Activated CD8-positive, alpha-beta memory T cell treated with anti-CD3 and anti-CD28 coated beads for 4 hours (primary cell): ENCODE measurements at places on chromosomes 12 and 14.

- no peak for DNase-seq
Observed at GRCh38 chr14:100674897-100675619, 51.6 kb upstream of the DLK1 start.

DNA sequence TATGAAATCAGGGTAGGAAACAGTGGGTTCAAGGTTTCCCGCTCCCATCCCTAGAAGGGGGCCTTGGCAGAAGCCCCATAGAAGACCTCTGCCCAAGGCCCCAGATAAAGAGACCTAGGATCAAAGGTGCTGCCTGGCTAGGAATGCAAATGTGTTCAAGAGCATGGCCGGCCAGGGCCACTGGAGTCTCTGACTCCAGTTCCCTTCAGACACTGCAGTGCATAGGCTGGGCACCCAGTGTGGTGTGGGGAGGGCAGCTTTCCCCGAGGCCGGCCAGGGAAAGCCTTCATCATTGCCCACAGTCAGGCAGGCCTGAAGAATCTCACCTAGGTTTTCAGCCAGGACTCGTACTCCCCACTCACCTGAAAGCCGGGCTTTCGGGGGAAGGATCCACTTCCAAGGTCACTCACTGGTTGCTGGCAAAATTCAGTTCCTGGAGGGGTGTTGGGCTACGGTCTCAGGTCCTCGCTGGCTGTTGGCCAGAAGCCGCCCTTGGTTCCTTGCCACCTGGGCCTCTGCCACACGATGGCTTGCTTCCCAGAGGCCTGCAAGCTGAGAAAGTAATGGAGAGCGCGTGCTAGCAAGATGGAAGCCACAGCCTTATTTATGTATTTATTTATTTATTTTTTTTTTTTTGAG, 9.7 kb upstream of the PEBP1 start:
- no peak for DNase-seq

GRCh38 chr14:105355850-105356604, 41.5 kb downstream of the PACS2 start:
- DNase-seq = no peak

DNA sequence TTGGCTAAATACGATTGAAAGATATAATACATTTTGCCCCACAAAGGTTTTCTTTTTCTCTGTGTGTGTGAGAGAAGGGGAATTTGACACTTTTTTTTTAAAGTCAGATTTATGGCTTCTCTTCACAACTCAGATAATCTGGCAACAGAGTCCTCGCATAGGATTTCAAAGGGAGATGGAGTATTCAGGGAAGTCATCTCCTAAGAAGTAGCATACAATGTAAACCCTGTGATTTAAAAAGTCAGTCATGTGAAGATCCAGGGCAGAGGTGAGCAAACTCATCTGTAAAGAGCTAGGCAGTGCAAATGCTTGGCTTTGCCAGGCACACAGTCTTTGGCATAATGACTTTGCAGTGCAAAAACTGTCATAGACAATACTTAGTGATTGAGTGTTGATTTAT, 1526.3 kb downstream of the AACS start:
- no peak for DNase-seq

DNA sequence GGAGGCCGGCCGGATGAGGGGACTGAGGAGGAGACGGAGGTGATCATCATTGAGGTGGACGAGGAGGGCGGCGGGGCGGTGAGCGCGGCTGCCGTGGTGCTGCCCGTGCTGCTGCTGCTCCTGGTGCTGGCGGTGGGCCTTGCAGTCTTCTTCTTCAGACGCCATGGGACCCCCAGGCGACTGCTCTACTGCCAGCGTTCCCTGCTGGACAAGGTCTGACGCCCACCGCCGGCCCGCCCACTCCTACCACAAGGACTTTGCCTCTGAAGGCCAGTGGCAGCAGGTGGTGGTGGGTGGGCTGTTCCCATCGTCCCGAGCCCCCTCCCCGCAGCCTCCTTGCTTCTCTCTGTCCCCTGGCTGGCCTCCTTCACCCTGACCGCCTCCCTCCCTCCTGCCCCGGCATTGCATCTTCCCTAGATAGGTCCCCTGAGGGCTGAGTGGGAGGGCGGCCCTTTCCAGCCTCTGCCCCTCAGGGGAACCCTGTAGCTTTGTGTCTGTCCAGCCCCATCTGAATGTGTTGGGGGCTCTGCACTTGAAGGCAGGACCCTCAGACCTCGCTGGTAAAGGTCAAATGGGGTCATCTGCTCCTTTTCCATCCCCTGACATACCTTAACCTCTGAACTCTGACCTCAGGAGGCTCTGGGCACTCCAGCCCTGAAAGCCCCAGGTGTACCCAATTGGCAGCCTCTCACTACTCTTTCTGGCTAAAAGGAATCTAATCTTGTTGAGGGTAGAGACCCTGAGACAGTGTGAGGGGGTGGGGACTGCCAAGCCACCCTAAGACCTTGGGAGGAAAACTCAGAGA, 9.6 kb downstream of the MMP14 start:
- DNase-seq = no peak

- no peak for DNase-seq
Observed at GRCh38 chr14:103132381-103133209, 9.3 kb downstream of the TNFAIP2 start.

GRCh38 chr12:42396473-42397259, 70.7 kb downstream of the PPHLN1 start:
- no peak for DNase-seq

DNA sequence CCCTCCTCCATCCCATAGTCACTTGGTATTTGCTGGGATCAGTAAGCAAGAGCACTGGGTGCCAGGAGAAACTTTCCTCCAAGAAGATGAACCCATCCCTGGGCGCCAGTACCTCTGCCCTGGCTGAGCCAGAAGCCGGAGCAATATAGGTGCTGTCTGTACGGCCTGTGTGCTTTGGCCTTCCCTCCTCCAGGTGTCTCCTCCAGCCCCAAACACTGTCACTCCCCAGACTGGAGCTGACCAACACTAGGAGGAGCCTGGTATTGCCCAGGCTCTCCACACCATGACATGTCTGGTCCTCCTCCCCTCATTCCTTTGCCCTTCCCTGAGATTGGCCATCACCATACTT, 4.9 kb downstream of the GSTZ1 start:
- DNase-seq = no peak

- no peak for DNase-seq
Observed at GRCh38 chr14:89680156-89680555, 263.1 kb upstream of the FOXN3 start.

DNA sequence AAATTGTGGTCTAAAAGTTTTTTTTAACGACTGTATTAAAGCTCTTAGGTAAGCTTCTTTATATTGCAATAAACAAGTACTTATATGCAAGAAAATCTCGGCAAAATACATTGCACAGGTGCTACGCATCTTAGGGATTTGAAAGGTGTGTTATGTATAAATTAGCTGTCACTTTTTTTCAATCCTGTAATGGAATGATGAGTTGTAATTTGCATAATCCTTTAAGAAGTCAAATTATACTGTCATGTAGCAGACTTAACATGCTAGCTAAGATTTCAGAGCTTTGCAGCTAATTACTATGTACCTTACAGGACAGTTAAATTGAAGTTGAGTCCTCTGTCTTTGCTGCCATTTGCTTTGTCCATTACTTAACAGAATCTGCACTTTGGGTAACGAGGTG, 117.5 kb downstream of the NPAS3 start:
- no peak for DNase-seq

DNA sequence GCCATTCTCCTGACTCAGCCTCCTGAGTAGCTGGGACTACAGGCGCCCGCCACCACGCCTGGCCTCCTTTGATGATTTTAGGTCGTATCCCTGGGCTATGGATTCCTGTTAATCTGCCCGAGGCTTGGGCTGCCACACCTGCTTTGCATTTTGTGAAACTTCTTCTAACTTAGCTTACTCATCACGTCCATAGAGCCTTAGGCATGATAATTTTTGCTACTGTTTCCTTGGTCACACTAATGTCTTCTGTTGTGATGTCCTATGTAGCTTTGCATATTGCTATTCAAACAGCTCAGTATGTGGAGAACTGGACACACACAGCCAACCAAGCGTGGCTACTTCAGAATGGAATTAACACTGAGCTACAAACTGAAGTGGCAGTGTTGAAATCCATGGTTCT, 47.5 kb upstream of the DDX11 start:
- DNase-seq = no peak

DNA sequence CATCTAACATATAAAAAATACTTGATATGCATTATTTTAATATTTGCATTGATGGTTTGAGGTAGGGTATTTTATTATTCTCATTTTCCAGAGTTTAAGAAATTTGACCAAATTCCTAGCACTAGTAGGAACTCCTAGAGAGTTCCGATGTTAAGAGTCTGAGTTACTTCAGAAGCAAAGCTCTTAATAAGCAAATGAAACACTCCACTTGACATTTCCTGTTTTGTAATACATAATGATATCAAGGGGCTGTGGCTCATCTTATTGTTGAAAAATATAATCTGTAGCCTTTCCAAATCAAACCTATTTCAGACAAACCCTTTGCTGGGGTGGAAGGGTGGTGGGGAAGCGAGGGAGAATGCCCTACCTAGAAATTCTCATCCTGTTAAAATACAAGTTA, 355.5 kb downstream of the DIO2 start:
- no peak for DNase-seq

DNA sequence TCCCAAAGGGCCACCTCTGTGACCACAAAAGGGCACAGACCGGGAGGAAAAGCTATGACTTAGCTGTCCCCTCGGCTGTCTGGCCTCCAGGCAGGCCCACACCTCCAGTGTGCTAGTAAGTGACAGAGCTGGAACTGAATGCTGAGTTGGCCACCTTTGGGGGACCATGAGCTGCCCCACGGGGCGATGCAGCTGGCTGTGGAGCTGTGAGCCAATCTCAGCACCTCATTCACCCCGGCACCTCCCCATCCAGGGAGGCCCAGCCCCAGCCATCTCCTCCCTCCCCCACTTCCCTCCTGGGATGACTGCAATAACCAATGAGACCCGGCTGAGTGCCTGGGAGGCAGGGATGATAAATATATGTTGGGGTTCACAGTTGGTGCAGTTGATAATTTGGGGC, 12.2 kb upstream of the TESC start:
- DNase-seq = no peak

- no peak for DNase-seq
Observed at GRCh38 chr14:48251290-48251689, 575.9 kb upstream of the MDGA2 start.

- no peak for DNase-seq
Observed at GRCh38 chr12:9118158-9118557, 2.4 kb upstream of the A2M start.

GRCh38 chr12:53042607-53043454, 7.0 kb upstream of the TNS2 start:
- no peak for DNase-seq

GRCh38 chr14:55241673-55242072, 29.5 kb upstream of the FBXO34 start:
- DNase-seq = no peak

DNA sequence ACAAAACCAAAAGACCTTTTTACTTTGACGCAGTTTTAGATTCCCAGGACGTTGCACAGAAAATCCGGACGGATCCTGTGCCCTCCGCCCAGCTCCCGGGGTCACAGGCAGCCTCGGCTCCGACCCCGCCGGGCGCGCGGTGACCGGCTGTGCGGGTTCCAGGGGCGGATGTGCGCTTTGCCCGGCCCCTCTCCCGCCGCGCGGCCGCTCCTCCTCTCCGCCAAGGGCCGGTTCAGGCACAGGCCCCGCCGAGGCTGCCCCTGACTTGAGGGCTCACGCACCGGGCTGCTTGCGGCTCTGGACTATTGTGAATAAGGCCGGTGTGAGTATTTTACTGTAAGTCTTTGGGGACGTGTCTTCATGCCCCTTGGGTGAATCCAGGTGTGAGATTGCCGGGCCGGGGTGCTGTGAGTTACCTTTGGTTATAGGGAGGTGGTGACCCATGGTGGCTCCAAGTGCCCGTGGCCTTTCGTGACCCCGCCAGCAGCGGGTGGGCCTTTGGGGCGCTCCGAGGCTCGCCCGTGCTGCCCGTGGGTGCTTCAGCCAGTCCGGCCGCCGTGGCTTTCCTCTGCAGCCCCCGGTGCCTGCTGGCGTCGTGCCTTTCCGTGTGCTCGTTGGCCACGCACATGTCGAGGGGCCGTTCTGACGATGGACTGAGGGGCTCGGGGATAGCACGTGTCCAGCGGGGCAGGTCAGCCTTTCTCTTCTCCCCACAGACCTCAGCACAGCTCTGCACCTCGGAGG, 45.9 kb downstream of the NOC4L start:
- DNase-seq = no peak

GRCh38 chr12:4720637-4720995, 416 bp downstream of the GALNT8 start:
- DNase-seq = no peak

GRCh38 chr14:50452979-50453705, 56.5 kb upstream of the CDKL1 start:
- DNase-seq = no peak

- DNase-seq = peak; percentile 86
Observed at GRCh38 chr12:98503592-98504367, 11.6 kb upstream of the TMPO start.

DNA sequence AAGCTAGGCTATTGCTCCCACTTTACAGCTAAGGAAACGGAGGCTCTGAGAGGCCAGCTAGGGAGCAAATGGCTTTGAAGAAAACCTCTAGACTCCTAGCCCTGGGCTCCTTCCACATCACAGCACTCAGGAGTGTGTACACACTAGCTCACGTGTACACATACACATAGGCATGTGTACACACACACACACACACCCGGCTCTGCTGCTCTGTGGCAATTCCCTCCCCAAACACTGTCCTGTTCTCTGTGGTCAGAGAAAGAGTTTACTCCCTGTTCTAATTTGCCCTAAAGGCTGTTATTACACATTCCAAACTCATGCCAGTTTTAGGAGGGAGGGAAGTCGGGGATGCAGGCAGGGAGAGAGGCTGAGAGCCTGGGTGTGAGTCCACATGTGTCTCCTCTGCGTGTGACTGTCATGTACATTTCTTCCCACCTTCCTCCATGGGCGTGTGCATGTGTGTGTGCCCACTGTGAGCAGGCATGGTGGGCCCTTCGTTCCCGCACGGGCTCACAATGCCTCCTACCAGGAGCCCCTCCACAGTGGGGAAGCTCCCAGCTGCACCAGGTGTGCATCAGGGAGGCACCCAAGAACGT, 14.2 kb downstream of the TRPV4 start:
- no peak for DNase-seq

DNA sequence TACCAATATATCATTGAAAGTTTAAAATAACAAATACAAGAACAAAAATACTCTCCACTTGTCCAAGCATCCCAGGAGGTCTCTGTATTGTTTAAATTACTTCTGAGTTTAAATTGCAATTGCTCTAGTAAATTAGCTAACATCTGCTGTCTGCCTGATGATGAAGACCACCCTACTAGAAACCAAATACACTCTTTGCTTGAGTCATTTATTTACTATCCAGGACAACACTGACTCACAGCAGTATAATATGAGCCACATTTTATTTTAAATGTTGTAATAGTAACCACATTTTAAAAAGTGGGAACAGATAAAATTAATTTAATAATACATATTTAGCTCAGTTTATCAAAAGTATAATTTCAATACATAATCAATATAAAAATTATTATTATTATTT, 62.9 kb upstream of the EEA1 start:
- DNase-seq = no peak

GRCh38 chr14:76767681-76768656, 6.7 kb downstream of the VASH1 start:
- peak; percentile 19 for DNase-seq

- no peak for DNase-seq
Observed at GRCh38 chr12:6539707-6540134, 5.4 kb downstream of the GAPDH start.

GRCh38 chr12:117144599-117144998, 45.4 kb upstream of the TESC start:
- no peak for DNase-seq

- DNase-seq = no peak
Observed at GRCh38 chr14:105486163-105486973, at the start of gene CRIP1. Gene CRIP1 (plus strand): TSS chr14:105486886. CDS start chr14:105487260, 374 bp downstream.
